ENCODE measurements at places on chromosomes 6 and 20.

DNA sequence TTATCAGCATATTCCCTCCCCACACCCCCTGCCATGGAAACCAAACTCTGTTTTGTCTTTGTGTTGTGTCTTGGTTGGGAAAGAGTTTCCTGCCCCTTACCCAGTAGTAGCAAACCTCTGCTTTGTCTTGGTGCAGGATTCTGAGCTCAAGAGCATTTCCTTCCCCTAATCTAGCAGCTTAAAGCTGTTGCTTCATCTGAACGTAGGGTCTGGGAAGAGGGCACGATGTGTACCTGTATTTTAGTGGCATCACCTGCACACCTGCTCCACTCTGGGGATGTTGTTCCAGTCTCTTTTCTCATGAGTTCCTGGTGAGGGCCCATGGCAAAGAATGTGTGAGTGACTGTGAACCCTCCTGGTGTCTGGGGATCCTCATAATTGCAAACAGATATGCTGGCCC, 164.7 kb downstream of the SCP2D1 start:
- DNase-seq, result no peak

DNA sequence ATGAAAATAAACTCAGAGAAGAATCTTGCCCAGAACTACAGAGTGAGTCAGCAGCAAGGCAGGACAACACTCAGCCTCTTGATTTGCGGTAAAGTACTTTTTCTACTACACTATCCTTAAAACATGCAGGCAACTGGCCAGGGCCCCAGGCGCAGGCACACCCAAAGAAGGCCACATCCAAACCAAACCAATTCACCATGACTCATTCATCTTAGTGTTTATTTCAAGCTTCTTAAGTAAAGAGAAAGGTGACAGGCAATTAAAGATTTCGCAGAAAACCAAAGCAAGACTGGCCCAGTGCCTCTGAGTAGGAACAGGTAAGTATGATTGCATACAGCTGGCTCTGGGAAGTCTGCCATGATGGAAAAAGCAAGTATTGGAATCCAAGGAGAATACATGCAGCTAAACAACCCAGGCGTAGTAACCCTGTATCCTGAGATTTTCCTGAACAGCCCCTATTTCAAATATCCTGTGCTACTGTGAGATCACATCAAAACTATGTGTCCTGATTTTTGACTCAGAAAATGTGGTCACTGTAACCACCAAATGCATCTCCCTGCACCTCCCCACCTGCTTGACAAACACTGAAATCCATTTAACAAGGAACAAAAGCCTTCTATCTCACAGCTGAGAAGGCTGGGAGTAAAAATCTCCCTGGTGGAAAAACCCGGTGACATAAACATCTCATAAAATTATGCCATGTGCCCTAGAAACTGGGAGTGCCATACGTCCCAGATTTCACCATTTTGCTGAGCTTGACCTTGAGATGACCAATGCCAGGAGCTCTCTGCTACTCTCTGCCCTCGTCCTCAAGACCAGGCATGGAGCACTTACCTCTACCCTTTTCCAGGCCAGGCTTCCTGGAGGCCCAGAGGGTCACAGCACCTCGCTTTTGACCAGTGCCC, 12.4 kb downstream of the WFDC3 start:
- peak; percentile 98 for DNase-seq

- no peak for DNase-seq
Measured at GRCh38 chr6:8858854-8859331, 423.5 kb upstream of the SLC35B3 start.

DNA sequence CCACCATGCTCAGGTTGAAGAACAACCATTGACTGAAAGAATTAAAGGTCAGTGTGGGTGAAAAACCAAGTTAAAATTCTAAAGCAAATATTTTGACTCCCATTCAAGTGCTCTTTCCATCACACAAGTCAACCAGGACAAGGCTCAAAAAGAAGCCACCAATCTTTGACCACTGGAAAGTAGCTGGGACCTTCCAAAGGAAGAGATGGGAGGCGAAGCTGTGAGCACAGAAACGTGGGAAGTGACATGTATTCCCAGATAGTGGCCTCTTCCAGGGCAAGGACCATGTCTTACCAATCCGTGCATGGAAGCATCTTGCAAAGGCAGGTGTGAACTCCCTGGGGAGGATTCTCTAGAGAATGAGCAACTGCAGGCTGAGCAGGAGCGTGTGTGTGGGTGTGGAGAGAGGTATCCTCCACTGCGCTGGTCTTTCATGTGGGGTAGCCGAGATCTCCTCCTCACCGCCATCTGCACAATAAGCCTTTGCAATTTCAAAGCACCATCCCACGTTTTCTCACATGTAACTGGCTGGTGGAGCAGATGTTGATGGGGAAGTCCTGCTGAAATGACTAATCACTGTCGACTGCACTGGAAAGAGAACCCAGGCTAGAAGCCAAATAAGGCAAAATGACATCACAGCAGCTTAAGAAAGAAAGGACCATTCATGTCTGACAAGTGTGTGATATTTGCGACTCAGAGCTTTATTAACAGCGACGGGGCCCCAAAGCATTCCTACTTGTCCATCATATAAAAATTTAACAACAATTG, 189.4 kb upstream of the RREB1 start:
- DNase-seq, result peak; percentile 28

GRCh38 chr20:10696650-10697049, 22.9 kb upstream of the JAG1 start:
- DNase-seq, result no peak

GRCh38 chr6:90586546-90586835, 381 bp downstream of the MAP3K7 start:
- DNase-seq, result no peak

DNA sequence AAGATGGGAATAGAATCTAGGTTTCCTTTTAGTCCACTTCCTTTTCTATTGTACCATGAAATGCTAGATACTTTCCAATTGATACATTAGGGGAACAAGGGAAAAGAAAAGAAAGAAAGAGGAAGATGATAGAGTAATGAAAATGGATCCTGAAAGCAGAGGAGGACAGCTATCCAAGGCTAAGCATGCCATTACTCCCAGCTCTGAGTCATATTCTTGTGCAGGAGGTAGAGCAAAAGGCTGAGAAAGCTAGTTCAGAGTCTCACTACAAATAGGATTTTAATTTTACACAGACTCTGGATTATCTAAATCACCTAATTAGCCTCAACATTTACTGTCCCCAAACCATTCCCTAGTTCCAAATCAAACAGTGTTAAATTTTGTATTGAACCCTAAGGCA, 23.6 kb downstream of the RWDD2A start:
- no peak for DNase-seq

- DNase-seq, result no peak
Measured at GRCh38 chr6:44039839-44040350, 87.4 kb downstream of the MRPL14 start.

DNA sequence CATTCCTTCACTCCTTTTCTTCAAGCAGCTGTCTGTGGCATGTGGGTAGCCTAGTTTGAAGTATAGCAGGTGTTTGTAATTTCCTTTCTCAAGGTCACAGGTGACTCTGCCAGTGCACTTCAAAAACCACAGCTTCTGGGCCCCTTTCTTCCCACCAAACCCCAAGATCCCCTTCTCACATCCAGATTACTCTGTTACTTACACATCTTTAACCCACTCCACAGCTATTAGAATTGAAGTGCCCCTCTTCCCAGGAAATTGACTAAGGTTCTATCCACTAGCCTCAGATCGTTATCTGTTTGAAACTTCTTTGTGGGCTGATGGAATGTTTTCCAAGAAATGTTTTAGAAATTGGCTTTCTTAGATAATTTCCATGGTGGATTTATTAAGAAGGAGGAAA, 150.8 kb downstream of the AHI1 start:
- no peak for DNase-seq

DNA sequence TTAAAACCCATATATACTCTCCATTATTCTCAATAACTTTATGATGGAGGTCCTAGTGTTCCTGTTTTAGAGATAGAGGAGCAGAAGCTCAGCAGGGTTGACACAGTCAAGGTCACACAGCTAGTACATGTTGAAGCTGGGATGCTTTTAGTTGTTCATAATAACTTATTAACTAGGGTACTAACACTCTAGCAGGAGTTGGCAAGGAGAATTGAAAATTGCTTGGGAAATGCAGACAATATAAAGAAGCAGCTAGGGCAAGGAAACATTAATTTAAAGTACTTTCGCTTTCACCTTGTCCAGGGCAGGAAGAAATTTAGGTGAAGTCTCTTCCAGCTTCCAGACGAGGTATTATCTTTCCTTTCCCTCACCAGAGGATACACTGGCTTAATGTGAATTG, 133.7 kb downstream of the RCAN2 start:
- DNase-seq, result no peak

All from COLO829 (cell line).